ENCODE measurements at places on chromosomes 13 and 19. TPM values are rescaled to one million over a fixed set of nuclear protein-coding genes. Genes with fewer than 3 reads are reported as not detected.
A peak's percentile ranks its signal among the peaks of the same experiment; 100 is the strongest.

The RDH8 gene
- total RNA-seq: not detected

The CALR gene
- total RNA-seq: 1,165 TPM

The SEMA6B gene
- total RNA-seq: 4.3 TPM

The SIGLEC12 gene
- not detected for total RNA-seq

DNA sequence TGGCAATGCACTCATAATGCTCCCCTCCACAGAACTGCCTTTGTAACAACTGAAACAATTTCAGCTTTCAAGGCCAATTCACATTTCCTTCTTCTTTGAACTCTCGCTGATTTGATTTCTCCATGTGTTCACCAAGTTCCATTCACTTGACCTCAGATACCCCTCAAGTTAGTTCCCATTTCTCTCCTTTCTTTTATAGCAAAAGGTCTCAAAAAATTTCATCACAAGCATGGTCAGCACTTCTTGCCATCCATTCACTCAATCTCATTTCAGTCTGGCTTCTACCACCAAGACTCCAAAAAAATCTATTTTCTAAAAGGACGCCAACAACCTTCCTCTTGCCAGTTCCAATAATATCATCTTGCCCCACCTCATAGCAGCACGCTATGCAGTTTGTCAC lies 135.7 kb downstream of the DIAPH3 start:
- peaks cover 4% of the 10 kb centered on the region for H3K36me3 ChIP-seq
- H3K27ac ChIP-seq: no peak overlapping the region
- DNase-seq: no peak
- H3K4me1 ChIP-seq: peaks cover 3% of the 10 kb centered on the region
- H3K27me3 ChIP-seq: no peaks in the 10 kb centered on the region

DNA sequence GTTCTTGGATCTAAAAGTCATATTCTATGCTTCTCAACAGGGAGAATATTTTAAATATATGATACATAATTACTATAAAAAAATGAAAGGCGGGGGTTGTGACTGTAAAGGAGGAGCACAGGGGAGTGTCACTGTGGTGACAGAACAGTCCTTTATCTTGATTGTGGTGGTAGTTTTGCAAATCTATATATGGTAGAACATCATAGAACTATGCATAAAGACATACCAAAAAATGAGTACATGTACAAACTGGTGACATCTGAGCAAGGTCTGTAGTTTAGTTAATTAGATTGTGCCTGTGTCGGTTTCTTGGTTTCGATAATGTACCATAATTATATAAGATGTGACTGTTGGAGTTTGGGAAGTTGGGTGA lies 38.7 kb upstream of the GARRE1 start:
- H3K27me3 ChIP-seq: no peaks in the 10 kb centered on the region
- peaks cover 17% of the 10 kb centered on the region for H3K36me3 ChIP-seq
- no peak overlapping the region for H3K27ac ChIP-seq
- H3K4me3 ChIP-seq: no peak overlapping the region

DNA sequence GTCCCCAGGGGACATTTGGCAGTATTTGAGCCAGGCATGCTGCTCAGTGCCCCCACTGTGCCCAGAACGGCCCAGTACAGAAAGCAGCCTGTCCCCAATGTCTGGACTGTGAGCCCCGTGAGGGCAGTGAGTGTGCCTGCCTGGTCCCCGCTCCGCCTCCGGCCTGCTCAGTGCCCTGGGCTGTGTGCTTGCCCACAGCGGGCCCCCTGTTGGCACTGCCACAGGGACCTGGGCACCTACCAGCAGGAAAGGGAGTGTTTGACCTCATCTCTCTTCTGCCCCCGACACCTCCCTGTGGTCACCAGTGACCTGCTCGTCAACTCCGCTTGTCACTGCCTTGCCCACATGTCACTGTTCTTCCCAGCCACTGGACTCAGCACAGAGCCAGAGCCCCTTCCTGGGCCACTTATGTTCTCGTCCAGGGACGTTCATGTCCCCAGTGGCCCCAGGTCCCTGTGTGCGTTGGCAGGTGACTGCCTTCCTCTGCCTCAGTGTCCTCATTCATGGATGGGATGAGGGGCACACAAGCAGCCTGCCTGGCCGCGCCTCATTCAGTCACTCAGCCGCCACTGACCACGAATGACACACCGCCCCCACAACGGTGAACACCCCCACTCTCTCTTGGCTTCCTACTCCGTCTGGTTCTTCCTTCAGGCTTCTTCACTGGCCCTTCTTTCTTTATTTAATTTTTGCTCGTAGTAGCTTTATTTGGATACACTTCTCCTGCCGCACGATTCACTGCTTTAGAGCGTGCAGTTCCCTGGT lies 2.8 kb downstream of the FZR1 start:
- H3K27me3 ChIP-seq: no peaks in the 10 kb centered on the region
- peak overlapping the region; percentile 78 for H3K27ac ChIP-seq
- H3K36me3 ChIP-seq: no peaks in the 10 kb centered on the region
- no peak overlapping the region for H3K4me3 ChIP-seq
- H3K4me1 ChIP-seq: peaks cover 40% of the 10 kb centered on the region

GRCh38 chr13:96223231-96223630 lies 133.3 kb downstream of the HS6ST3 start:
- H3K27me3 ChIP-seq: peaks cover 4% of the 10 kb centered on the region
- no peak overlapping the region for H3K27ac ChIP-seq
- H3K4me3 ChIP-seq: no peak overlapping the region
- H3K36me3 ChIP-seq: no peaks in the 10 kb centered on the region
- DNase-seq: no peak

GRCh38 chr19:48818234-48818820 lies 7.5 kb upstream of the BCAT2 start:
- no peak overlapping the region for H3K27ac ChIP-seq
- no peaks in the 10 kb centered on the region for H3K27me3 ChIP-seq
- H3K36me3 ChIP-seq: no peaks in the 10 kb centered on the region
- peaks cover 14% of the 10 kb centered on the region for H3K4me1 ChIP-seq
- H3K4me3 ChIP-seq: no peak overlapping the region

- peaks cover 8% of the 10 kb centered on the region for H3K4me1 ChIP-seq
- no peak overlapping the region for H3K27ac ChIP-seq
- H3K27me3 ChIP-seq: peaks cover 5% of the 10 kb centered on the region
- no peaks in the 10 kb centered on the region for H3K36me3 ChIP-seq
- no peak overlapping the region for H3K4me3 ChIP-seq
These were observed 135.5 kb downstream of the KLF5 start for GRCh38 chr13:73194310-73194709.

DNA sequence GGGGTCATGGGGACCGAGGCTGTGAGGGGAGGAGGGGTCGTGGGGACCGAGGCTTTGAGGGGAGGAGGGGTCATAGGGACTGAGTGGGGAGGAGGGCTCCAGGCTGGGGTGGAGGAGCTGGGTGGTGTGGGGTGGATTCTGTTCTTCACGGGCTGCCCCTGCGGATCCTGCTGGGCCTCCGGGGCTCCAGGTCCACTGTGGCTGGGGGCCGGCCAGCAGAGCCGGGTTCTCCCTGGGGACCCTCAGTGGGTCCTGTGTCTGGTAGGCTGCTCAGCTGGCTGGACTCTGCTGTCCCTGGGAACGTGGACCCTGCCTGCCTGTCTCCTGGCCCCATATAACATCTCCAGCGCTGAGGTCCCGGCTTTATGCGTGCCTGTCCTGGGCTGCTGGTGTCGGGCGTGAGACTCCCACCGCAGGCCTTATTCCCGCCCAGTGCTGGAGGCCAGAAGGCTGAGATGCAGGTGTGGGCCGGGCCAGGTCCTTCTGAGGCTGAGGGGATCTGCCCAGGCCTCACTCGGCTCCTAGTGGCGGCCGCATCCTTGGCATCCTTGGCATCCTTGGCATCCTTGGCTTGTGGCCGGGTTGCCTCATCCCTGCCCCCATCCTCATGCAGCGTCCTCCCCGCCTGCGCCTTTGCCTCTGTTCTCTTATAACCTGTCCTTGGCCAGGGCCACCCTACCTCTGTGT lies 19.8 kb upstream of the GNA15 start:
- peak overlapping the region; percentile 75 for H3K27ac ChIP-seq
- H3K36me3 ChIP-seq: peaks cover 4% of the 10 kb centered on the region
- peak; percentile 84 for DNase-seq
- H3K27me3 ChIP-seq: no peaks in the 10 kb centered on the region
- peaks cover 13% of the 10 kb centered on the region for H3K4me1 ChIP-seq
- no peak overlapping the region for H3K4me3 ChIP-seq

GRCh38 chr13:95479731-95480130 lies 72.8 kb upstream of the CLDN10 start:
- no peaks in the 10 kb centered on the region for H3K4me1 ChIP-seq
- H3K27me3 ChIP-seq: peaks cover 11% of the 10 kb centered on the region
- no peaks in the 10 kb centered on the region for H3K36me3 ChIP-seq
- DNase-seq: no peak

GRCh38 chr13:37681281-37682032 lies 82.9 kb upstream of the POSTN start:
- no peaks in the 10 kb centered on the region for H3K27me3 ChIP-seq
- peaks cover 20% of the 10 kb centered on the region for H3K4me1 ChIP-seq
- H3K36me3 ChIP-seq: no peaks in the 10 kb centered on the region
- no peak for DNase-seq

- peaks cover 66% of the 10 kb centered on the region for H3K4me1 ChIP-seq
- DNase-seq: no peak
- H3K27me3 ChIP-seq: no peaks in the 10 kb centered on the region
- H3K4me3 ChIP-seq: peak overlapping the region; percentile 39
- H3K27ac ChIP-seq: peak overlapping the region; percentile 97
- H3K36me3 ChIP-seq: peaks cover 30% of the 10 kb centered on the region
These were observed 17.7 kb downstream of the CCDC97 start for GRCh38 chr19:41327576-41328156.

Measured in chondrocyte (in vitro differentiated cells).